ENCODE measurements at places on chromosomes 5 and 9.
A peak's percentile ranks its signal among the peaks of the same experiment; 100 is the strongest.

- DNase-seq: no peak
These were observed 719 bp downstream of the PAIP2 start for GRCh38 chr5:139342423-139342723.

DNA sequence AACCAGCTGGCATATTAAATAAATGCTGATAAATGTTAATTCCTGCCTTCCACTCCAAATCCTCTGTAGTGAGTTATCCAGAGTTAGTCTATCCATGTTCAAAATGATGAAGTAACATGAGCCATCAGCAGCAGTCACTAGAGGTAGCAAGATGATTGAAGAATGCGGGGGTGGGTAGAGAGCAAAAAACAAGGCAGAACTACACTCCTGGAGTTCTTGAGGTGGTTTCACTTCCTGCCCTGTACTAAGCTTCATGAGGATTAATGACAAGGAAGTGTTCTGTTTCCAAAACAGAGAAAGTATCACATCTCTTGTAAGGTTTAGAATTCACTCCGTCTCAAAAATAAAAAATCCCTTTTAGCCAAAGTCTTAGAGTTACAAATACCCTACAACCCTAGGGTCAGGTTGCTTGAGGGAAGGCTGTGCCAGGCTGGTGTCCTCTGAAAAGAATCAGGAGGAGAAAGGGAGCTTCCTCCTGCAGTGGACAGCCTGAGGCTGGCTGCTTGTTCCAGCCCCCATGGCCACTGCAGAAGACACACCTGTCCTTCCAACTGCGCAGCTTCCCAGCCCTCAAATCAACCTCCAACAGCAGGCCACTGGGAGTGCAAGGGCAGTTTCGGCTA is 180.2 kb downstream of the DENND1A start:
- no peak for DNase-seq

- DNase-seq: peak; percentile 53
These were observed 18.4 kb downstream of the CXXC5 start for GRCh38 chr5:139666551-139666950.

DNA sequence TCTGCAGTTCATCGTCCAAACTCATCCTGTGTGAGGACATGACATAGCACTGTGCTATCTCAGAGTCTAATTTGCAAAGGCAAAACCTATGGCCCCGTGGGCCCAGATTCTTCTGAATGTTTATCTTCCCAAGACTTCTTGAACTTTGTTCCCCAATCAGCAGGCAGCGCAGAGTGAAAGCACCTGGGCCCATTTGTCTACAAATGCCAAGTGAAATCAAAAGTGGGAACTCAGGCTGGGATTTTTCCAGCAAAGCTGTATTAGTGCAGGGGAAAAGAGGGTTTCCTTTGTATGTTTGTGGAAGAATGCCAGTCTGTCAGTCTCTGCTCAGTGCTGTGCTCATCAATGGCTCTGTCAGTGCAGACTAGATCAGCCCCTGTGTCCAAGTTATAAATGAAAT is 55.8 kb downstream of the FOXD1 start:
- no peak for DNase-seq

DNA sequence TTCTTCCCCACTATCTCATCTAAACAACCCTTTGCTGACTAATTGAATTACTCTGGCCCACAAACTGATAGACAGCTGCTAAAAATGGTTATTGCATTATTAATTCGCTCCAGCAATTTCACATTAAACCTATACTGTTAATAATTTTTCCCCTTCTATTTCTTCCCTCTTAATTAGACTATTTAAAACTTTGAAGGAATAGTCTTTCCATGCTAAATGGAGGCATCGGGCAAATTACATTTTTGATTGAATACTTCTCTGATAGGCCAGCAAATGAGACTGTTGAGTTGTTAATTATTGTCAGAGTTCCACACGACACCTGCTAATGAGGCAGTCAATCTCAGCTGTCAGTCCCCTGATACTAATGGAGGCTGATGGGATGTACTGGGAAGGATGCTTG is 242.5 kb downstream of the TRIM32 start:
- no peak for DNase-seq

GRCh38 chr5:148922606-148923005 is 96.2 kb downstream of the ADRB2 start:
- DNase-seq: no peak

GRCh38 chr9:99399474-99399873 is 177.4 kb downstream of the SEC61B start:
- no peak for DNase-seq

DNA sequence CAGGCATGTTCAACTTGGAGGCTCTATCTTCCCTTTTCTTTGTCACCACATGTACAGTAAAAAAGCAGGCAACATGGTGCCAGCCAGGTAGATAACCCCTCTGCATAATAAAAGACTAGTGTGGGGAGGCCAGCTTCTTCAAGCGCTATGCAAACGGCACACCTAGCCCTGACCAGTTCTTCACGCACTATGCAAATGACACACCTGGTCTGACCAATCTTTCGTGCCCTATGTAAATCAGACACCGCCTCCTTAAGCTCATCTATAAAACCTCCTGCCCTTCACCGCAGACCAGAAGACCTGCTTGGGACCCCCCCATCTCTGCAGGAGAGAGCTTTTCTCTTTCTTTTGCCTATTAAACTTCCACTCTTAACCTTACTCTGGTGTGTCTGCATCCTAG is 28.1 kb upstream of the UGCG start:
- no peak for DNase-seq

DNA sequence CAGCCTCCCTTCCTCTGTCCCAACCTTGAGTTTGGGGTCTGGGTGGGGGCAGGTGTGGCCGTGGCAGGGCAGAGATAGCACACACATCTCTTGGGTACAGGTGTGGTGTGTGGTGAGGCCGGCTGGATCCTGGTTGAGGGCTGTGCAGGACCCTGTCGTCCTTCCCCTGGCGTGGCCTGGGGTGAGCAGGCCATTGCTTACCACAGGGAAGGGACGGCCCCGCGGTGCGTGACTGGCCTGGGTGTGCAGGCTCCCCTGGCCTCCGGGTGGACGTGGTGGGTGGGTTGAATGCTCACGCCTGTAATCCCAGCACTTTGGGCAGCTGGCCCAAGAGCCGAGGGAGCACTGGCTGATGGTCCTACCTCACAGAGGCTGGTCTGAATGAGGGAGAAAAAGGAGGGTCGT is 1.2 kb downstream of the ARRDC1 start:
- peak; percentile 41 for DNase-seq

DNA sequence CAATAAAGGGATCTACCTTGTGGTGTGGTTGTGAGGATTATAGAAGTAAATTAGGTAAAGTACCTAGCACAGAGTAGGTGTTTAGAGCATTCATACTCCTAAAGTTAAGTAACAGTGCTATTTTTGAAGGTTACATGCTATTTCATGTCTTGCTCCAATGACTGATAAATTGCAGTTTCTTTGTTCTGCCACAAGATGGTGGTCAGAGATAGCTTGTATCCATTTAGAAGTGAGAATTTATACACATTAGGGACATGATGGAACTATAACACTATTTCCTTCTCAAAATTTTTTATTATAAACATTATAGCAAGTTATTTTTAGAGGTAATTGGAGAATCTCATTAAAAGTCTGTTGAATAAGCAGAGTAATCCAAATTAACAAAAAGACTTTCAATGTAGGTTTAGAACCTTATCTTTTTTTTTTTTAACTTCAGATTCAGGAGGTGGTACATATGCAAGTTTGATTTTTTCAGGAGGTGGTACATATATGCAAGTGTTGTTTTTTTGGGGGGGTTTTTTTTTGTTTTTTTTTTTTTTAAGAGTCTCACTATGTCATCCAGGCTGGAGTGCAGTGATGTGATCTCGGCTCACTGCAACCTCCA is 17.1 kb downstream of the MTREX start:
- no peak for DNase-seq
